A549 treated with CpdA at 1 μM for 4 hours (cell line): ENCODE measurements at places on chromosomes 2 and 18. TPM values are rescaled to one million over a fixed set of nuclear protein-coding genes. Genes with fewer than 3 reads are reported as not detected.

MYCN gene
- total RNA-seq: not detected in 5 replicates

SPP2 gene
- total RNA-seq: not detected in 5 replicates

SCYGR4 gene
- total RNA-seq: 0.09 TPM in 1 of 5 replicates, not detected in the others

SMAD2 gene
- total RNA-seq: 58.0 to 78.3 TPM (median 73.0 TPM) in 5 replicates

RIT2 gene
- total RNA-seq: not detected in 5 replicates

ZNF2 gene
- 3.1 to 5.0 TPM (median 3.4 TPM) in 5 replicates for total RNA-seq

CIDEA gene
- total RNA-seq: not detected in 5 replicates

NT5DC4 gene
- 0.49 TPM in 1 of 5 replicates, not detected in the others for total RNA-seq

BCL2L11 gene
- 6.2 to 11.4 TPM (median 9.0 TPM) in 5 replicates for total RNA-seq

PRSS56 gene
- 0.08 to 0.20 TPM (median 0.14 TPM) in 4 of 5 replicates, not detected in the other for total RNA-seq

CNGA3 gene
- total RNA-seq: not detected in 5 replicates

NEU4 gene
- 0.14 to 0.45 TPM (median 0.31 TPM) in 5 replicates for total RNA-seq

RPRM gene
- 0.05 TPM in 1 of 5 replicates, not detected in the others for total RNA-seq

MEP1B gene
- total RNA-seq: 0.07 to 0.27 TPM in 2 of 5 replicates, not detected in the others

SLC4A3 gene
- 2.4 to 4.0 TPM (median 2.9 TPM) in 5 replicates for total RNA-seq

ITPRIPL1 gene
- not detected in 5 replicates for total RNA-seq

TUBA4A gene
- 378 to 475 TPM (median 406 TPM) in 5 replicates for total RNA-seq

DQX1 gene
- 0.09 to 0.22 TPM (median 0.13 TPM) in 5 replicates for total RNA-seq

PDCD1 gene
- total RNA-seq: not detected in 5 replicates

RESP18 gene
- not detected in 5 replicates for total RNA-seq

PTH2R gene
- total RNA-seq: not detected in 5 replicates

TACR1 gene
- total RNA-seq: 0.09 to 0.35 TPM (median 0.15 TPM) in 5 replicates

UGT1A9 gene
- total RNA-seq: 4.0 to 6.7 TPM (median 4.7 TPM) in 5 replicates

TTLL4 gene
- total RNA-seq: 27.1 to 34.0 TPM (median 27.5 TPM) in 5 replicates

PLEKHH2 gene
- 0.65 to 1.5 TPM (median 0.75 TPM) in 5 replicates for total RNA-seq

RBFA gene
- total RNA-seq: 26.9 to 31.3 TPM (median 28.6 TPM) in 5 replicates

DPP4 gene
- 0.33 to 0.76 TPM (median 0.59 TPM) in 5 replicates for total RNA-seq

RNU2-63P gene
- not detected in 5 replicates for total RNA-seq

GALNT5 gene
- 2.8 to 3.1 TPM (median 2.8 TPM) in 5 replicates for total RNA-seq

ALK gene
- 0.06 TPM in 1 of 5 replicates, not detected in the others for total RNA-seq

DSG1 gene
- not detected in 5 replicates for total RNA-seq

SLC19A3 gene
- total RNA-seq: 2.5 to 3.6 TPM (median 2.8 TPM) in 5 replicates

TXNDC2 gene
- total RNA-seq: 0.10 to 0.35 TPM (median 0.21 TPM) in 5 replicates

ZNF804A gene
- total RNA-seq: not detected in 5 replicates

PAX8 gene
- total RNA-seq: 0.64 to 1.4 TPM (median 0.78 TPM) in 5 replicates

RGPD3 gene
- 0.15 to 0.22 TPM (median 0.19 TPM) in 5 replicates for total RNA-seq
